ENCODE measurements at places on chromosomes 1 and 21.
A peak's percentile ranks its signal among the peaks of the same experiment; 100 is the strongest.

DNA sequence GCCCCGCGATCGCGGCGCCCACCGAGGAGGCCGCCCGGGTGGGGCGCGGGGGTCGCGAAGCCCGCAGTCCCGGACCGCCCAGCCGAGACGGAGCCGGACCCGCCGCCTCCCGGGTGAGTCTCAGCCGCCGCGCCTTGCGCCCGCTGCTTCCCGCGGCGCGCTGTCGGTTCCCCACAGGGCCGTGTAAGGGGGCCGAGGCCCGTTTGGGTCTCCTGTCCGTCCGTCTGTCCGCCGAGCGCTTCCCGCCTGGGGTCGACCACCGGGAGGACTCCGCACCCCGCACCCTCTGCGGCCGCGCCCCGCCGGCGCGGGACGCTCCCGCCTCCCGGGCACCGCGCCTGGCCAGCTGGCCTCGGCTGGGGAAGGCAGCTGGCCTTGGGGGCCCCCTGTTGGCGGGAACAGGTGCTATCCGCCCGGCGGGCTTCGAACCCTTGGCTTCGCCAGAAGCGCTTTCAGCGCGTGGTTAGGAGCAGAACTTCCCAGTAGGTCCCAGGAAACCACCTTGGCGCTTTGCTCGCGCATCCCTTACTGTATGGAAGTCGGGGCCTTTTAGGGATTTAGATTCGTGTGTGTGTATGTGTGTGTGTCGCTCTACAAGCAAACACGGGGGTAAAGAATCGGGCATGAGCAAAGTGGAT, 414 bp downstream of the TMEM51 start:
- DNase-seq: no peak

- no peak for DNase-seq
Measured at GRCh38 chr1:113749402-113749801, 9.9 kb downstream of the PHTF1 start.

DNA sequence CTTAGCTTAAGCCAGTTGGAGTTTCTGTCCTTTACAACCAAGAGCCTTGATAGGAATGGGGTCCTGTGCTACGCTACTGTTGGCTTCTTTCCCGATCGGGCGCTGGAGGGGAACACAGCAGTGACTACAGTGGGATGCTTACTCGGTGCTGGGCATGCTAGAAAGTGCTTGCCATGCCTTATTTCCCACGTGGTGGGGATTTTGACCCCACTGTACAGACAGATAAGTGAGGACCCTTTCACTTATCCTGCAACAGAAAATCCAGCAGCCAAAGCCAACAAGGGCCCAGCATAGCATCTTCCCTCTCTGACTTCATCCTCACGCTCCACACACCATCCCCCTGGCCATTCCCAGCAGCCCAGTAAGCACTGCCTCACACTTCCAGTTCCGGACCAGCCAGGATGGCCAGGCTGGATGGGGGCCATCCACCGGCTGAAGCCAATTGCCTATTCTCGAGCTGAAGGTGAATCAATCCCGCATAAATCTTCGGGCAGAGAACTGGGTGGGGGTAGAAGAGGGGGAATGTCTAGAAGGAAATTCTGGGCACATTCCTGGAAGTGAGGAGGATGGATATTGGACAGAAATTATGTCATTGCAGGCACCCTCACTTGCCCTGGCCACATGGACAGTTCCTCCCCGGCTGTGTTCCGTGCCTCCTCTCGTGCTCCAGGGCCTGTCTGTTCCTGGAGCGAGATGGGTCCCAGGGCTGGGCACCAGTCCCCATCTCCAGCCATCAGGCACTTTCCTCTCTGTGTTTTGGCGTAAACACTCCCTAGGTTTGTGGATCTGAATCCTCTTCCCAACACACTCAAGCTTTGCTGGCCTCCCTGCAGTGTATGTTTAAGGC, 2.0 kb upstream of the ABCG1 start:
- no peak for DNase-seq

GRCh38 chr1:26723013-26723991, 27.5 kb downstream of the ARID1A start:
- peak; percentile 86 for DNase-seq

DNA sequence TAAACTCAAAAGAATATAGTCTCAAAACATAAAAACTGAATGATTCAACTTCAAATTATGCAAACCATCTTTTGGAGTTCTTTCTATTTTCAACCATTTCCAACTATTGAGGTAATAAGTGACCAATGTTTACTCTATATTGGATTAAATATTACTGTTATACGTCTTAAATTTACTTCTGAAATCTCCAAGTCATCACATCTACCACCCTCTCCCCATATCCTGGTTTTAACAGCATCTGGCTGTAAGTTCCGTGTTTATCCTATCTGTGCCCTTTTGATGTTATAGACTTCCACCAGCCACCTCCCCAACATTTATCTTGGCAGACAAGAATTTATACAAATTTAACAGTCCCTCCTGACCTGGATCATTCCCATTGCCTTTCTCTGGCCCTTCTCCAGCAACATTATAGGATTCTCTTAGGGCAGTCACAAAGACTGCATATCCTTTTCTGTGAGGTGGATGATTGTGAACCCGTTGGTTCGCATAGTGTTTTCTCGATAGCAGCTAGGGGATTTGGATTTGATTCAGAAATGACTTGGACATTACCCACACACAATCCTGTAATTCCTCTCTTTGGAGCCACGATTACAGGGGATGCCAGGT, 313.4 kb upstream of the FMN2 start:
- DNase-seq: no peak

GRCh38 chr1:16720351-16721223, 19.7 kb upstream of the RNU1-4 start:
- no peak for DNase-seq

DNA sequence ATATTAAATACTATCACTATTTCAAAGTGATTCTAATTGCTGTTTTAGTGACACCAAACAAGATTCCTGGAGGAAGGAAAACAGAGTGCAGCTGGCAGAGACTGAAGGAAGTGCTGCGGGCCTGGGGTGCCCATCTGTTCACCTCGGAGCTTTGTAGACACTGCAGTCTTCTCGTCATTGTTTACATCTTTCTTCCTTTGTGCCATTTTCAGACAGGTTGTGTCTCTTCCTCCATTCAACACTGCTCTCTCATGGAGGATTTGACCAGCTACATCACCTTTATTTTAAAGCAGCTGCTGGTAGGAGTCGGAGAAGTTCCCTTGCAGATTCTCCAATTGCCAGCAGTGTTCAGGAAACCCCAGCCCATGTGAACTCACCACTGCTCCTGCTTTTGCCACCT, 37.3 kb downstream of the ABCA4 start:
- no peak for DNase-seq

GRCh38 chr1:245279346-245279745, 124.6 kb downstream of the KIF26B start:
- no peak for DNase-seq

DNA sequence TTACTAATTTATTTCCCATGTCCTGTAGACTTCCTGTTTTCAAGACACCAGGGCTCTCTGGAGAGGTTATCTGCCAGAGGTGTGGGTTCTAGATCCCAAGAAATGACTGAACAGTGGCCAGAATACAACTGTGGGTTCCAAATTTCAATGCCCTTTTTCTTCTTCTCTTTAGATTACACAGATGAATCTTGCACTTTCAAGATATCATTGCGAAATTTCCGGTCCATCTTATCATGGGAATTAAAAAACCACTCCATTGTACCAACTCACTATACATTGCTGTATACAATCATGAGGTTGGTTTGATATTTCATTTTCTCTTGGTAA, 15.0 kb downstream of the IFNAR2 start:
- no peak for DNase-seq

- DNase-seq: no peak
Measured at GRCh38 chr1:4880626-4881025, 226.2 kb downstream of the AJAP1 start.

- no peak for DNase-seq
Measured at GRCh38 chr1:182192966-182193365, 131.5 kb upstream of the ZNF648 start.

- no peak for DNase-seq
Measured at GRCh38 chr1:186207391-186208085, 167.5 kb downstream of the TPR start.

GRCh38 chr1:35470977-35471613, 86.1 kb downstream of the KIAA0319L start:
- DNase-seq: no peak

- no peak for DNase-seq
Measured at GRCh38 chr1:201144701-201145100, 9.6 kb downstream of the TMEM9 start.

DNA sequence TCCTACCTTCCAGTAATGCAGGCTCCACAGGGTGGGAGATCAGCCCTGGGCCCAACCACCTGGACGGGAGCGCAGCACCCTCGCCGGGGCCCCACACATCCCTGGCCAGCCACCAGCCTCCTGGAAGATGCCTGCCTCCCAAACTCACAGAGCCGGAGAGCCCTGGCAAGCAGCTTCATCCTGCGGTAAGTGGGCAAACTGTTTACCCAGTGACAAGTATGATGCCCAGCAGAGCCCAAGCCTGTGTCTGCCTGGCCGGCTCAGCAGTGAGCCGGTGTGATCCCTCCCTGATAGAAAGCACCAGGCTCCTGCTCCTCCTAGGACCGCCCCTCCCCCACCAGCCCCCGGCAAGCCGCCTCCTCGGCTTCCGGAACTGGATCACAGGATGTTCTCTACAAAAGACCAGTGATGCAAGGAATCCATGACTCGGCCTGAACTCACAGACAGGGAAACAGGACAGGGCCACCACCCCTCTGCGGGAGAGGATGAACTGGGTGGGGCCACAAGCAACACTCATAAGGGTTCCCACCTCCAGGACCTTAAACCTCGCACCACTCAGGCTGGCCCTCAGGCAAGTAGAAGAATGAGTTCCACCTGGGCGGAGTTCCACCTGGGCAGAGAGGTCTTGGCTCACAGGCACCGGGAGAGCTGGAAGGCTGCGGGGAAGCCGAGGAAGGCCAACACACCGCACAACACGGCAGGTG, 7.9 kb downstream of the ACOT7 start:
- DNase-seq: no peak

GRCh38 chr1:243477731-243478290, 222.0 kb downstream of the SDCCAG8 start:
- DNase-seq: no peak

DNA sequence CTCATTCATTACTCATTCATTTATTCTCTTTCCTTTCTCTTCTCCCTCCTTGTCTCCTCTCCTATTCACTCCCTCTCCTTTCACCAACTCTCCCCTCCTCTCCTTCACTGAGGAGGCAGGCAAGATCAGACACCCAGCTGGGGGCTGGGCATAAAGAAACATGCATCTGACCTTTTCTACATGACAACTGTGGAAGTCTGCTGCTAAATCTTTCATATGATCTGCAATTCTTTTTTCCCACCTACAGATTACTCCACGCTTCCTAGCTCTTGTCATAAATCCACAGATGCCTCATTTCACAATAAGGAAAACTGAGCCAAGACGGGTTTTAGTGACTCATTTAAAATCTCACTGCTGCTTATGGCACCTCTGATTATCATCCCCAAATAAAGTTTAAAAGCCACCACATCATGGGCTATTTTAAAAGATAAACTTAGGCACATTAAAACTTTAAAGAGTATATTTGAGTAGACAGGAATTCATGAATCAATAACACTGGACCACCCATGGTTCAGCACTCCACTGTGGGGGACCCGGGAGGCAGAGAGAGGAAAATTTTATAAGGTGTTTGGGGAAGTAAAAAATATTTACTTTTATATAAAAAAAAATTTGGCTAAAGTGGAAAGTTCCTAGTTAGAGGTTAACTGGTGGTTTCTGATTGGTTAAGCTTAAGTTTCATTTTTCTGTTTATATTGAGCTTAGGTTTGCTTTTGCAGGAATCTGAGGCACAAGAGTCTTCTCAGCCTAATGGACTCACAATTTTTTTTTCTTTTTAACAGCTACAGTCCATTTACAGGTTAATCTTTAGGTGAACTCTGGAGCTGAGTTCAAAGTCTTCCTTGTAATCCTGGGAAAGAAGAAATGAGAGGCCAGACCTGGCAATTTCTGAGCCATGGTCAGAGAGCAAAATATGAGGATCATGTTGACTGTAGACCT, 55.8 kb upstream of the DNAH14 start:
- no peak for DNase-seq

DNA sequence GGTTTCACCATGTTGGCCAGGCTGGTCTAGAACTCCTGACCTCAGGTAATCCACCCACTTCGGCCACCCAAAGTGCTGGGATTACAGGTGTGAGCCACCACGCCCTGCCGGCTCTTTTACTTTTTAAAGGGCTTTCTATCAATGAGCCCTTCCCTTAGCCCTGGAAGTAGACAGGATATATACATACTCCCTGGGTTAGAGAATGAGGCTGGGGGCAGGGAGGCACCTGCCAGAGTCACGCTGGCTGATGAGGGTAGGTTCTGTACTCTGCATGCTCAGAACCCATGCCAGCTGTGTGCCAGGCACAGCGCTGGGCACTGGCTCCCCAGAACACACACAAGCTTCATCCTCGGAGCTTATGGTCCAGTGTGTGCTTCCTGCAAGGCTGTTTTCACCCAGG, 113.6 kb upstream of the IPO9 start:
- no peak for DNase-seq

DNA sequence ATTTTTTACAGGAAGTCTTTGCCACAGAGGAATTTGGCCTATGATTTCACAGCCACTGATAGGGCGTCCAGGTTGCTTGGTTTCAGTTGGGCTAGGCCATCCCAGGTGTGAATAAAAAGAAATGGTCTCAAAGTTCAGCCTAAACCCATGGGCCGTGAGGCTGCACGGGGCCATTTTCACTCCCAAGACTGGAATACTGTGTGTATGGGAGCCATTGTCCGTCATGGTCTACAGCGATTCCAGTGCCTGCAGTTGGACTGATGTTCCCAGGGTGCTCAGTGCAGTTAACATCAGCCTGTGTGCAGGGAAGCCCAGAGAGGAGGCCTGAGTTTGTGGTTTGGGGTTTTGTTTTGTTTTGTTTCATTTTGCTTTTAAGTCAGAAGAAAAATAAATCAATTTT, 133.2 kb downstream of the ADSS2 start:
- no peak for DNase-seq

DNA sequence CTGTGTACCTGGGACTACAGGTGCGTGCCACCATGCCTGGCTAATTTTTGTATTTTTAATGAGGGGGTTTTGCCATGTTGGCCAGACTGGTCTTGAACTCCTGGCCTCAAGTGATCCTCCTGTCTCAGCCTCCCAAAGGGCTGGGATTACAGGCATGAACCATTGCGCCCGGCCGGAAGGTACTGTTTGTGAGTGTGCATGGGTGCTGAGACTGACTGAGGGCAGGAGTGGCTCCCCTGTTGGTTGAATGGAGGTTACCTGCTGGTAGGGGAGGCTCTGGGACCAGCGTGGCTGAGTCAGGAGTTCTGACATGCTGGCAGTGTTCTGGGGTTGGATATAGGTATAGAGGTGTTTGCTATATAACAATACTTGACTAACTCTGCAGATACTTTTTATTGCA, 10.4 kb downstream of the PRMT2 start:
- no peak for DNase-seq

- DNase-seq: no peak
Measured at GRCh38 chr1:53377438-53377841, 49.6 kb upstream of the LRP8 start.

DNA sequence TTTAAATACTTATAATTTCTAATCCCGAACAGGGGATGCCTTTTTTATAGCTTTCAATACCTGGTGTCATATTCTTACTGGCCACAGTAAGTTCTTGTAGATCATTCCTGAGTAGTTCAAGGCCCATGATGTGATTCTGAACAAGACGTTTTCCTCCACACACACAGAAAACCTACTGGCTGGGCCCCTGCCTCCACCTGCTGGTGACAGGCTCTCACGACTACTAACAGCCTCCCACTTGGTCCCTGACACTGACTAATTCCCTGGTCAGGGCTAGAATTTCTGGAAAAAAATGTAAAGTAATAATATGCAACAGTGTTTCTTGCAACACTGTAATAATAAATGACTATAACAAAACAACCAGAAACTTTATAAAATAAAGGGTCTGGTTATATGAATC, 50.4 kb upstream of the RIPK4 start:
- peak; percentile 31 for DNase-seq

Data from right renal pelvis (tissue), 4 donors.